HCEC 1CT (cell line): ENCODE measurements at places on chromosomes 16 and 17.
A peak's percentile ranks its signal among the peaks of the same experiment; 100 is the strongest.

DNA sequence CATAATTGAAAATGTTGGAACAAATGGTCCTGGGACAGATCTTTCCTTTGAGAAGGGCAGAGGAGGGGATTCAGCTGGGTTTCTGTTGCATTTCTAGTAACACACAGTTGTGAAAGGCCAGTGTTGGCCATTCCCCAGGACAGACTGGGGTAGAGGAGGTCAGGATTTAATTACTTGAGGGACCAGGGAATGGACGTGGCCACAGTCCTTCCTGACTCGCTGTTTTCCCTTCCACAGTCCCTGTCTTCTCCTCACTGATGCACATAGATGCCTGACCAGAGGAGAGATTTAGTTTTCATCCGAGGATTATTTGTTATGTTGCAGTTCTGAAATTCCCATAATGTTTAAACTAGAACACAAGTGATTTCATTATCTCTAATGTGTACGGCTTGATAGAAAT lies 25.2 kb upstream of the HEATR6 start:
- no peak for DNase-seq

DNA sequence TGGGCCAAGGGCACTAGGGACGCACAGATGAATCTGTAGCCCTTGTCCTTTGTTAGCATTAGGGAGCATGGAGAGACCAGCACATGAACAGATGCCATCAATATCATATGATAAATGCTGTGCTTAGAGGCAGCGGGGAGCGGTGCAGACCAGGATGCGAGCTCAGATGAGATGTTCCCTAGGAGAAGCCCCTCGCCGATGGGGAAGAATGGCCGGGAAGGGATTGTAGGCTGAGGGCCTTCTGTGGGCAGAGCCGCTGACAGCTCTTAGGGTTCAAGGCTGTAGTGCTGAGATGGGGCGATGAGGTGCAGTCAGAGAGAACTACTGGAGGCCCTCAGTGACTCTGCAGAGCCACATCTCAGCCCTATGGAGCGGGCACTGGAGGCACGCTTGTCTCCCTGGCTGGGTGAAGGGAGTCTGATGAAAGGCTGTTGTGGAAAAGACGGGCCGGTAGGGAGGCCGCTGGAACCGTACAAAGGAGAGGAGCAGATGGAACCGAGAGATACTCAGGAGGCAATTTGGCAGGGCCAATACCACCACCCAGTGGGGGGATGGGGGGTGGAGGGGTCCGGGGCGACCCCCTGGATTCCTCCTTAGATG lies 66.3 kb upstream of the ENDOV start:
- no peak for DNase-seq

GRCh38 chr16:57373117-57373947 lies 1.0 kb downstream of the CX3CL1 start:
- no peak for DNase-seq

DNA sequence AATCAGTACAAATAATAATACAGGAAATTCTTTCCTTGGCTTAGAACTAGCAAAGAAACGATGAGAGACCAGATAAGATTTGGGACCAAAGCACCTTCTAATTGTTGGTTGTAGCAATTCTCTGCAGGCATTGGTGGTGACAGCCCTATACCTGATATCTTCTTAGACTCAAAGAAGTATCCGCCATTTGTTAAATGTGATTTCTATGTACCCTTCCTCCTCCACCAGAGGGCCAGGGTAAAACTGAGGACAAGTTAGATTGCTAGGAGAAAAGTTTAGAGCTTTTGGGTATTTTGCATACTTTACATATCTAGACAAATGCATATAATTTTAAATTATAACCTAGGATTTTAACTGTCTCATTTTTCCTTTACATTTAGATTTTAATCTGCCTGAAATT lies 304.3 kb downstream of the HS3ST4 start:
- no peak for DNase-seq

- DNase-seq: no peak
Observed at GRCh38 chr17:39576187-39576586, 31.5 kb downstream of the NEUROD2 start.

- no peak for DNase-seq
Observed at GRCh38 chr17:41567317-41567716, 4.5 kb downstream of the KRT9 start.

DNA sequence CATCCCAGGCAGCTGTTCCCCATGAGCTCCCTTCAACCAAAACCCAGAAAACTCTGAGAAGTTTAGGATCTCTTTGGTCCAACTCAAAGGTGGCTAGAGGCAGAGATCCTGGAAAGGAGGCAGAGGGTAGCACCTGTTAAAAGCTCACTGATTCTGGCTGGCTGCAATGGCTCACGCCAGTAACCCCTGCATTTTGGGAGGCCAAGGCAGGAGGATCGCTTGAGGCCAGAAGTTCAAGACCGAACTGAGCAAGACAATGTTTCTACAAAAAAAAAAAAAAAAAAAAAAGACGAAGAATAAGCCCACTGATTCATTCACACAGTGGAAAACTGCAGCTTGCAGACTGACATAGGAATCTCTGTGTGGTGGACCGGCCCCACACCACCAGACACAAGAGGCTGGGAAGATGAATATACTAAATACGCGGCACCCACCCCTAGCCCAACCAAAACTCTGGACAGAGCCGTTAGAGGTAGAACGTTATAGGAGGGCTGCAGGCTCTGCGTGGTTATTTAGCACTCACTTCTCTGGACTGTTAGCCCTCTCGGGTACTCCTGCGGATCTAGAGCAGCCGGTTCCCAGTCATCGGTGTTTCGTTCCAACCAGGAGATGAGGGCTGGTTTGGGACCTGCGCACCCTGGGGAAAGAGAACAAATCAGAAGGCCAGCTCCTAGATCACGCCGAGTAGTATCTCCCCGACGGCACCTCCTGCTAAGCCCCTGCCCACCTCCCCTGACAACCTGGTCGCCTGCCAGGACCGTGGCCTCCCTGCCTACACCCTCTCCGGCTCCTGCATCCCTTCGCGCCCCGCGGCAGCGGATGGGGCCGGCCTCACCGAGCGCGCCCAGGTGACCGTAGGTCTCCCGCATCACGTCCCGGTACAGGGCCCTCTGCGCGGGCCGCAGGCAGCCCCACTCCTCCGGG lies 925 bp downstream of the ZNF689 start:
- peak; percentile 9 for DNase-seq
